IMR-90 (cell line): ENCODE measurements at places on chromosomes 2 and 18.

GRCh38 chr2:69353360-69353759, 33.7 kb downstream of the GFPT1 start:
- no peak for DNase-seq

DNA sequence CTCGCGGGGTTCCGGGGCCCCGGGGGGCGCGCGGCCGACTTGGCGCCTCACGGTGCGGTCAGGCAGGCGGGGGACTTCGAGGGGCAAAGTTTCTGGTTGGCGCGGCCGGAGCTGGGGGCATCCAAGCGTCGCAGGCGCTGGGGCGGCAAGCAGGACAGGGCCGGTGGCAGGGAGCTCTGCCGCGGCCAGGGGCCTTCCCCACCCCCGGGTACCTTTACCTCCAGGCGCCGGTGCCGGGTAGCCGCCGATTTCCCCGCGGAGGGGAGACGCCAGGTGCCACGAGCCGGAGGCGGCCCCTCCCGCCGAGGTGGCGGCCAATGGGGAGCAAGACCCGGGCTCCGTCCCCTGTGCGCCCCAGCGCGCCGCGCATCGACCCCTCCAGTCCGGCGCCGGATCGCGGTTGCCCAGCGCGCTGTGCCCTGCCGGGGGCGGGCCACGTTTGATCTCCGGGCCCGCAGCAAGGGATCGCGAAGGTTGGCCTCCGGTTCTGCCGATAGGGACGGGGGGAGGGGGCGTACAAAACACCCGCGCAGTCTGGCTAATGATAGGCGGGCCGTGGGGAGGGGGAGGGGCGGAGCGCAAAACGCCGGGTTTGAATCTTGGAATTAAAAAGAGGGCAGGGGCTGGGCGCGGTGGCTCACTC, at the start of gene ST8SIA5:
ST8SIA5 (minus strand) TSS at position 495 of the 643 bp plus-strand sequence. CDS start 545 bp downstream, outside the sequence.
- no peak for DNase-seq

- peak; percentile 34 for DNase-seq
These were observed 123.1 kb upstream of the XIRP2 start for GRCh38 chr2:166765141-166765540.

DNA sequence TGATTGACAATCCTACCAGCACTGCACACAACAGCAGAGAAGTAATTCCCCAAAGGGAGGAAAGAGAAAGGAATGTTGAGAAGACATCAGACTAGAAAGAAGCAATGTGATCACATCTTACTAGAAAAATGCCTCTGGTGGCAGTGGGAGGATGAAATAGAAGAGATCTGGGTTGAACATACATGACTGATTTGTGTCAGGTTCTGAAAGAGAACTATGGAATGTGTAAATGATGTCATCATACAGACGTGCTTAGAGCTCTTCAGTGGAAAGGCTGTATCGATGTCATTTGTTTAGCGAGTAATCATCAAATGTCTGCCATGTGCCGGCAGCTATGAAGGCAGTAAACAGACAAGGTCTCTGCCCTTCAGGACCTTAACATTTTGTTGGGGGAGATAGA, 24.9 kb downstream of the GORASP2 start:
- DNase-seq = peak; percentile 60

DNA sequence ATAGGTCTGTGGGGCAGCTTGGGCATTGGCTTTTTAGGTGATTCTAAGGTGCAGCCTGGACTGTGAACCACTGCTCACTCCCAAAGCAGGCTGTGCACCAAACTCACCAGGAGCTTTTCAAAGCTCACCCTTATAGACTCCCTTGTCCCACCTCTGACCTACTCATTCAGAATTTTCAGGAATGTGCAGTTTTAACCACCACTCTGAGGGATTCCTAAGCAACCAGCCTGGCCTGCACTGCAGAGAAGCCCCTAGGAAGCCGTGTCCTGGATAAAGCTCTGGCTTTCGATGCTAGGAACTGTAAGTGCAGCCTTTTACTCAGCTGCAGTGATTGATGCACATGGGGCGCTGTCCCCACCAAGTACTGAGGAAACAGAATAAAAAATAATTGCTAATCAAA, 33.0 kb downstream of the MRO start:
- DNase-seq = no peak

DNA sequence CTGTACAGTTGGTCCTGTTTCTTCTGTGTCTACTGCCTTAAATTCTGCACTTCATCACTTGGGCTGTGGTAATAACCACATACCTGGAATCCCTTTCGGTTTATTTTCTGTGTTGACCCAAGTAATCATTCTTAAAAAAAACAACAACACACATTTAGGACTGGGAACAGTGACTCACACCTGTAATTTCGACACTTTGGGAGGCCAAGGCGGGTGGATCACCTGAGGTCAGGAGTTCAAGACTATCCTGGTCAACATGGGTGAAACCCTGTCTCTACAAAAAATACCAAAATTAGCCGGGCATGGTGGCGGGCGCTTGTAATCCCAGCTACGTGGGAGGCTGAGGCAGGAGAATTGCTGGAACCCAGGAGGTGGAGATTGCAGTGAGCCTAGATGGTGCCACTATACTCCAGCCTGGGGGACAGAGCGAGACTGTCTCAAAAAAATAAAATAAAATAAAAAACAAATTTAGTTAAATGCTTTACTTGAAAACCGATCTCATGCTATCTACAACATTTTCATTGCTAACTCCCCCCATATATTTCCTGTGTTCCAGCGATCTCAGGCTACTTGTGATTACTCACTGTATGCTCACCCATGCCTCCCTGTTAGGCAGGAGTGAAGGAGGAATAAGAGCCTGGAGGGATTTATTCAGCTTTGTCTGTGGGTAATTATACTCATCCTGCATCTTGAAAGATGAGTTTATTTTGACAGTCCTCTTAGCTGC, 18.2 kb downstream of the ACSL3 start:
- DNase-seq = peak; percentile 84

- DNase-seq = peak; percentile 12
These were observed at the start of gene SULT1C2 for GRCh38 chr2:108288534-108289106. SULT1C2 (plus strand) TSS chr2:108288895; CDS start chr2:108293668, 4,773 bp downstream.

DNA sequence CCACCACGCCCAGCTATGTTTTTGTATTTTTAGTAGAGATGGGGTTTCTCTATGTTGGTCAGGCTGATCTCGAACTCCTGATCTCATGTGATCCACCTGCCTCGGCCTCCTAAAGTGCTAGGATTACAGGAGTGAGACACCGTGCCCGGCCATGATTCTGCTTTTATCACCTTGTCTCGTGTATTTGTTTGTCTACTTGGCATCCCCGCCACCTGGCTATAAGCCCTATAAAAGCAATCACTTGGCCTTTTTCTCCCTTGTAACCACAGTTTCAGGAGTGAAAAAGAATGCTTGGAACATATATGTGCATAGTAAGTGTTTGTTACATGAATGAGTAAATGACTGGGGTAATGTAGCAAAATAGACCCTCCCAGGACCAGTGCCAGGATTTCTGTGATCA, 77.5 kb upstream of the PAPOLG start:
- no peak for DNase-seq

- DNase-seq = no peak
These were observed 2.2 kb downstream of the MOCOS start for GRCh38 chr18:36189486-36189885.

DNA sequence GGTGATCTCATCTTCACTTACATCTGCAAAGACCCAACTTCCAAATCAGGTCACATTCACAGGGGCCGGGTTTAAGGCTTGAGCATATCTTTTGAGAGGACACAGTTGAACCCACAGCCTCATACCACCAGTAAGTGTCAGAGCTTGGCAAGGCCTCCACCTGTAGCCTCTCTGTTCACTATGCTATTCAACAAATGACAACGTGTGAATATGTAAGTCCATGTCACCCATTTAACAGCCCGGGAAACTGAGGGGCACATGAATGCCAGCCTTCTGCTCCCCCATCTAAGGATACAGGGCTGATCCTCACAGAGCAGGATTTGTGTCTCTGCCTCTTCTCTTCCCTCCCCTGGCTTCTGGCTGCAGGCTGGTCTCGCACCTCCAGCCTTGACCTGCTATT, 3.5 kb upstream of the KCNF1 start:
- DNase-seq = no peak

DNA sequence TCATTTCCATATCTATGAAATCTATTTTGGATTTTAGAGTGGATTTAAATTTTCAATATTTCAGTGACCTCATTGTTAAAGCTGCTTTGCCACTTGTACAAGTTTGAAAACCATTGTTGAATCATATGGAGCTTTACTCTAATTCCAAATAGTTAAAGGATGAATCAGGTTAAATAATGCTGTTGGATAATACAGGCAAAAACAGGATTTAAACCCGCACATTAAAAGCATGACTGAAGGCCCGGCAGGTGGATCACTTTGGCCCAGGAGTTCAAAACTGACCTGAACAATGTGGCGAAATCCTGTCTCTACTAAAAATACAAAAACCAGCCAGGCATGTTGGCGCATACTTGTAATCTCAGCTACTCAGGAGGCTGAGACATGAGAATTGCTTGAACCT, 68.3 kb downstream of the RIF1 start:
- peak; percentile 72 for DNase-seq

- DNase-seq = no peak
These were observed 418.6 kb downstream of the PIK3C3 start for GRCh38 chr18:42373584-42373983.

DNA sequence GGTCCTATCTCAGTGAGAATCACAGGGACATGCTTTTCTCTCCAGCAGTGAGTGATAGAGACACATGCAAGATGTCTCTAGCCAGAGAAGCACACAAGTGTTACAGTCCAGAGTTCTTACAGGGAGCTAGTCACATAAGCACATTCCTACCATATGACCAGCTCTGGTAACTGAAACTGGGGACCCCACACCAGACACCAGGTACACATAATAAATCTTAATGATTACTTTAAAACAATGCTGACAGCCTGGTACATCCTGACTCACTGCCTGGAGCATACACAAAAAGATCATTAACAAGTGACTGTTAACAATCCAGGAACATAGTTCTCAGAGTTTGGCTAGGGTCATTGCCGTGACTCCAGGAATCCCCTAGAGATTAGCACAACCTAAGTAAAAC, 53.6 kb downstream of the GALNT1 start:
- peak; percentile 86 for DNase-seq

GRCh38 chr2:10260130-10260529, 42.6 kb upstream of the HPCAL1 start:
- no peak for DNase-seq

DNA sequence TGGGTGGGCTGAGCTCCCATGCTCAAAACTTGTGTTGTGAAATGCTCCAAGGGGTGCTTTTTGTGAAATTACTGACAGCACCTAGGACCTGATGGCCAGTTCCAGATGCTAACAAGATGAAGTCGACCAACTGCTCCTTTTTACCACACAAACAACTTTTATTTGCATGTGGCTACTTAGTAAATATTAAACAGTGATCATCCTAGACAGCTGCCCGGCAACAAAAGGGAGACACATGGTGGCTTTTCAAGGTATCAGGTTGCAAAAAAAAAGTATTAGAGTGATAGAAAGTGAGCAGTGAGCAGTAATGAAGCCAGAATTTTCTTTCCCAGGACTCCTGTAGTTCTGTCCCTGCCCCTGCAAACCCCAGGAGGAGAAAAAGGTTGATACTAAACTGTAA, 118.5 kb downstream of the RPIA start:
- DNase-seq = no peak

DNA sequence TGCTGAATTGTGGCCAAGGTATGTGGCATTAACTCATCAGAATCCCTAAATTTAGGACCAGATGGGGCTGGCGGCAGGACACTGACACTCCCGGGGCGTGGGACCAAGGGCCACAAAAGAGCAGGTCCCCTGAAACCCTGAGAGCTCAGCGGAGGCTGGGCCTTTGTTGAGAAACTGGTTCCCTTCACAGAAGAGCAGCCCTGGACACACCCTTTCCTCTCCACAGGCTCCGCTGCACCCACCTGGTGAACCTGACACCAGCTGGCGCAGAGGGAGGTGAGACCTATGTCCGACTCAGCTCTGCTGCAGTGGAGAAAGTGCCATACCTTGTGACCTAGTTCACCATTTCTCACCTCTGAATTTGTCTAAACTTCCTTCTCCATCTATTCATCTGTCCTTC, 119.5 kb downstream of the RTP5 start:
- DNase-seq = no peak

- DNase-seq = no peak
These were observed 15.4 kb upstream of the ATP6V1B1 start for GRCh38 chr2:70920367-70920715.

DNA sequence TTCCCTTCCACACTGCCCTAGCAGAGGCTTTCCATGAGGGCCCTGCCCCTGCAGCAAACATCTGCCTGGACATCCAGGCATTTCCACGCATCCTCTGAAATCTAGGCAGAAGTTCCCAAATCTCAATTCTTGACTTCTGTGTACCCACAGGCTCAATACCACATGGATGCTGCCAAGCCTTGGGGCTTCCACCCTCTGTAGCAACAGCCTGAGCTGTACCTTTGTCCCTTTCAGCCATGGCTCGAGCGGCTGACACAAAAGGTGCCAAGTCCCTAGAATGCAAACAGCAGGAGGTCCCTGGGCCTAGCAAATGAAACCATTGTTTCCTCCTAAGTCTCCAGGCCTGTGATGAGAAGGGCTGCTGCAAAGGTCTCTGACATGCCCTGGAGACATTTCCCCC, 744.5 kb upstream of the LINC00305 start:
- DNase-seq = no peak

DNA sequence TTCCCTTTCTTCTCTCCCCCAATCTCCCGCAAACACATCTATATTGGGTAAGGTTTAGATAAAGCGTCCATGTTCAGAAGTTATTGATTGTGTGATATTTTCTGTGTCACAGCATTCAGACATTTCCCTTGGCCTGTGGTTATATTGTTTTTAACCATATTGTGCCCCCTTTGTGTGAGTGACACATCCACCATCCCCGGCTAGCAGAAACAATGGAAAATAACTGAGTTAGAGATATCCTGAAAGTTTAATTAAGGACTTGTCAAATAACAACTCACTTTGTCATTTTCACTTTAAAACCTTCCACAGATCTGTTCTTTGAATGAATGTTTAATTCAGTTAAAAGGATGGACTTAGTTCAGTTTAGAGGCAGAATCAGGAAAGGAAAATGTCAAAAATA, 151.0 kb downstream of the KCNJ3 start:
- no peak for DNase-seq

DNA sequence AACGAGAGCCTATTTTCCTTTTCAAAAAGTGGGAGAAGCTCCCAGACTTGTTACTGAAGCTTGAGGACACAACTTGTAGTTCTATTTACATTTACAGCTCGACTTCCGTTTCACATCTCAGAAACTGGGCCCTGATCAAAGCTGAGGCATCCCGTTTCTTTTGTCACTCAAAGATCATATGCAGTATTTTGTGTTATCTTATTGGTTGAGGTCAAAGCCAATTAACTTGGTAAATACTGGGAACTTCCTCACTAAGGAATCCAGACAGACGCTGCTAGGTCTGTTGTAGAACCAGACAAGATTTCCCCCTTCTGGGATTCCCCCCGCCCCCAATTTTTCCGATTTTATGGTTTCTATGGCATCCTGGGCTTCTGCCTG, 50.3 kb downstream of the TSN start:
- no peak for DNase-seq

- DNase-seq = no peak
These were observed 330.5 kb downstream of the DYSF start for GRCh38 chr2:71783815-71784214.

DNA sequence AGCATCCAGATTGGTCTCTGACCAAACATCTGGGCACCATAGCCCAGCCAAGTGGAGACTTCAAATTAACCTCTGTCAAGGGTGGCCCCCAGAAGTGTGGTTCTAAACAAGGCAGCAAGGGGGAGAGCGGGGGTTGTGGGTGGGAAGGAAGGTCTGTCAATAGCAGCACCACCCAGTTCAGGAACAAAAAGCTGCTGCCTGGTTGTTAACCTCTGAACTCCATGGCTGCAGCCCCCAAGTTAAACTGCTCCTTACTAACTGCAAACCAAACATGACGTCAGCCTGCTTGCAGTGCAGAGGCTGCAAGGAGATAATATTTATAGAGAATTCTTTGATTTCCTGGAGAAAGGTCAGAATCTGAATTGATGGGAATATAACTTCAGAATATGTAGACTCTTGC, 76.5 kb downstream of the ARL4C start:
- DNase-seq = peak; percentile 13
